ENCODE measurements at places on chromosomes 4 and X.
A peak's percentile ranks its signal among the peaks of the same experiment; 100 is the strongest.

- DNase-seq = peak; percentile 39
Observed at GRCh38 chrX:68462197-68462596, 28.9 kb upstream of the OPHN1 start.

DNA sequence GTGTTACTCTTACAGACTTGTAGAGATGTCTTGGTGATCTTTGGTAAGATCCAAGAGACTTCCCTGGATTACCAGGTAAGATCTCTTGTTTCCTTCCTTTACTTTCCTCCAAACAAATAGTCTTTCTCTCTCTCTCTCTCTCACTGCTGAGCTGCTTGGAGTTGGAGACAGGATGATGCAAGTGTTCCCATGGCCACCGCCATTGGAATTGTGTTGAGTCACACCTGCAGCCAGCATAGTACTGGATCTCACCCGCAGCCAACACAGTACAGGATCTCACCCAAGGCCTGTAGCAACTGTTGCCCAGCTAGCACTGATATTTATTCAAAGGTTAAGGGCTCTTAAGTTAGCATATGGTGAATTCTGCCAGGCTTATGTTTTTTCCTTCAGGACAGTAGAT lies 1080.9 kb downstream of the FAT4 start:
- DNase-seq = no peak

- no peak for DNase-seq
Observed at GRCh38 chrX:53319614-53320542, 38.5 kb upstream of the IQSEC2 start.

- no peak for DNase-seq
Observed at GRCh38 chr4:7712021-7712671, 227.5 kb downstream of the AFAP1 start.

DNA sequence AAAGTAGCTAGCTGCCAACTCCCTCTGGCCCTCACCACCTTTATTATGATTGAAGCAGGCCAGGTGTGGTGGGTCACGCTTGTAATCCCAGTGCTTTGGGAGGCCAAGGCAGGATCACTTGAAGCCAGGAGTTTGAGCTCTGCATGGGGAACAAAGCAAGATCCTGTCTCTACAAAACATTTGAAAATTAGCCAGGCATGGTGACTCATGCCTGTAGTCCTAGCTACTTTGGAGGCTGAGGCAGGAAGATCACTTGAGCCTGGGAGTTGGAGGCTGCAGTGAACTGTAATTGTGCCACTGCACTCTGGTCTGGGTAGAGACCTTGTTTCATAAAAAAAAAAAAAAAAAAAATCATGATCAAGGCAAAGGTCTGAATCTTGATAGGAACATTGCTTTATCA lies 467.0 kb upstream of the DIPK2B start:
- no peak for DNase-seq

DNA sequence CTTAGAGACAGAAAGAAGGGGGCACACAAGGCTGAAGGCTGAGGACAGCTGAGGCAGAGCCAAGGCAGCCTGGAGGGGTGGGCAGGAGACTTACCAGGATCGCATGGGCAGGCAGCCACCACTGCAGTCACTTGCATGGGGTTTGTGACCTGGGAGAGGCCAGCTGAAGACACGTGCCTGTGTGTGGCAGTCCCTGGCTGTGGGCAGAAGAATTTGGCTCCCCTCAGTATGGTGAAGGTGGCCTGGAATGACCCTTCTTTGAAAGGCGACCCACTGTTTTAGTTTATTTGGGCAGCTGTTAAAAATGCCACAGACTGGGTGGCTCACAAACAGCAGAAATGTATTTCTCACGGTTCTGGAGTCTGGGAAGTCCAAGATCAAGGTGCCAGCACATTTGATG lies 22.1 kb upstream of the SLC34A2 start:
- DNase-seq = no peak

GRCh38 chr4:95466791-95467190 lies 82.0 kb downstream of the UNC5C start:
- no peak for DNase-seq

- no peak for DNase-seq
Observed at GRCh38 chrX:6930307-6930849, 217.1 kb upstream of the STS start.

DNA sequence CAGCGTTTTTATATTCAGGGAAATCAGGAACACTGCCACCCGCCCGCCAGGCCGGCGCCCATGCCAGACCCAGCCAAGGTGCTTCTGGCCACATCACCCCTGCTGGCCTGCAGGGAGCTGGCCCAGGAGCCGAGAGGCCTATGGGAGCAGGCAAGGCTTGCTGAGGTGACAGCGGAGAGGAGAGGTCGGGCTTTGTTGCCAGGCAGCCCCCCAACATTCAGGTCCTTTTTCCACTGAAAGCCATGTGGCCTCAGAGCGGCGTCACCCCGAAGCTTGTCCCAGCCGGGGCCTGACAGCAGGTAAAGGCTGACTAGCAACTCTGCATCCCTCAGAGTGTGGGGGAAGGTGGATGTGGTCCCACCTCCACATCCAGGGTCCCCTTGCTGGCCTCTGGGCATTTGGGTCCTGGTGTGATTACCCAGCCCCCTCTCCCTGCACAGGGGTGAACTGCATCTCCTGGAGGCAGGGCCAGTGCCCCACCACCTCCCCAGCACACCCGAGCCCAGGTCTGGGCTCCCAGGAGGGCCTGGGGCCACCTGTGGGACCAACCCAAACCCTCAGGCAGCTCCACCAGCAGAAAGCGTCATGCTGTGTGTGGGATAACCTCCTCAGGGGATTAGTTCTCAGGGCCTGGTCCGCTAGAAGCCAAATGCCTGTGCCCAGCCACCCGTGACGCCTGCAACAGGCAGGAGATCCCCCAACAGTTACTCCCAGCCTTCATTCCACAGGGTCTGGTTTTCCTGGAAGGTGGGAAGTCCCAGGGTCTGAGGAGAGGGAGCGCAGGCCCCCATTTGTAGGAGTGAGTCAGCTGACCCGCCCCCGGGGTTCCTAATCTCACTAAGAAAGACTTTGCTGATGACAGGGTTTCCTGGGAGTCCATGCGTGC lies at the start of gene PDE6B:
PDE6B (plus strand) TSS at position 869 of the 886 bp plus-strand sequence. CDS start 54 bp downstream, outside the sequence.
- DNase-seq = no peak

Data from HFFc6 (cell line).